Muscle of arm (tissue), 14 donors: ENCODE measurements at places on chromosomes 5 and 9. TPM values are rescaled to one million over a fixed set of nuclear protein-coding genes. Genes with fewer than 3 reads are reported as not detected.

Gene RABL6
- 53.2 TPM for polyA plus RNA-seq

Gene SLC24A2
- not detected for polyA plus RNA-seq

- no peak for DNase-seq
Measured at GRCh38 chr5:7794823-7795222, 56.1 kb downstream of the CFAP90 start.

DNA sequence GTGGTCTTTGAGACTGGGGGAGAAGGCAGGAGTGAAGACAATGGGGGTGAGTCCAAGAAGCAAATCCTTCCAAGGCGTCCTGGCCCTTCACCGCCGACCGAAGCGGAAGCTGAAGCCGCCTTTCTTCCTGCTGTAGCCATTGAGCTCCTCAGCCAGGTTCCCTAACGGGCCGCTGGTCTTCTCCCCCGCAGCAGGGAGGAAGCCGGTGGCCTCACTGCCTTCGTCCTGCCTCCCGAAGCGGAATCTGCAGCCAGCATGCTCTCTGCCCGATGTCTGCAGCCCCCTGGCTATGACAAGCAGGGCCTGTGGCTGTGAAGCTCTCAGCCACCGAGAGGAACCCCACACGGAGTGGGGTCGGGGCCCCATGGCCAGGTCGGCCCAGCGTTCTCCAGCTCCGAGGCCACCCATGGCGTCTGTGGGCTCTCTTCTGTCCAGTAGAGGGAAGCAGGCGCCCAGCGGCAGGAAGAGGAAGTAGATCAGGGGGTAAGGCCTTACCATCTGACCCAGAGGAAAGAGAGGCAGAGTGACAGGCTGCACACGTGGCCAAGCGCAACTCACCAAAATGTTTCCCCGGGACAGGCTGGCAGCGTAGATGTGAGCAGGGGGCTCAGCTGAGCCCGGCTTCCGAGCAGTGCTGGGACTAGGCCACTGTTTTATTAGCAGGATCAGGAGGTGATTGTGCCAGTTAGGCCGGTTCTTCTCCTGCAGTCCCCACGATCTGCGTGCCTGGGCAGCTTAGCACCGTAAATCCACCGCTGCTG lies 3.1 kb downstream of the QRFP start:
- DNase-seq = peak; percentile 34

- DNase-seq = no peak
Measured at GRCh38 chr9:71767163-71767775, 1.0 kb downstream of the CEMIP2 start.

DNA sequence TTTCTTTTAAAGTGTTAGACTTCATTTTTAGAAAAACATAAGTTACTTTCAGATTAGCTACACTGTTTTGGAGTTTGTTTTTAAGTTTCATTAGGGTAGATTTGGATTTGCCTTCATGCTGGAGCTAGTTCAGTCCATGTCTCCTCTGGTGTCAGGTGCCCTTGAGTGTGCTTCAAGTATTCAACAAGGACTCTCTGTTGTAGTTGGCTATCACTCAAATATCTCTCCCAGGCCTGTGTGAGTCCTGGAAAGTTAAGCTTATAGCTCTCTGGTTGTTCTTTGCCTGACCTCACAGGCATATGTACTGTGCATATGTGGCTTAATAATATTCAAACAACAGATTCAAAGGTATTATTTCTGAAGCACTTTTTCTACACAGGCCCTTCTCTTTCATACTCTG lies 45.4 kb downstream of the PTBP3 start:
- DNase-seq = no peak

DNA sequence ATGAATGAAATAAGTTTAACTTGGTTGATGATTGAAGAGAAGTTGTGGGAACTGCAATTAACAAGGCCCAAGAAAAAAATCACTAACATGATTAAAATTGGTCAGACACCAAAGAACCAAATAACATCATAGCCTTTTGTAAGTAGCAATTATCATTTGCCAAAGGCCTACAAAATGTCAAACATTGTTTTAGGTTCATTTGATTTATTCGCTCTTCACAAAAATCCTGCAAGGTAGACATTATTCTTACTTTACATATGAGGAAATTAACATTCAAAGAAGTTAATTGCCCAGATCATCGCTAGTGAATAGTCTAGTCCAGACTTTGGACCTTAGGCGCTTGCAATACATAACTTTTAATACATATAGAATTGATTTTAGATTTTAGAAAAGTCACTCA lies 2.6 kb downstream of the POLK start:
- DNase-seq = no peak

- no peak for DNase-seq
Measured at GRCh38 chr5:116534964-116535651, 39.5 kb downstream of the SEMA6A start.
